ENCODE measurements at places on chromosomes 12 and 14.

DNA sequence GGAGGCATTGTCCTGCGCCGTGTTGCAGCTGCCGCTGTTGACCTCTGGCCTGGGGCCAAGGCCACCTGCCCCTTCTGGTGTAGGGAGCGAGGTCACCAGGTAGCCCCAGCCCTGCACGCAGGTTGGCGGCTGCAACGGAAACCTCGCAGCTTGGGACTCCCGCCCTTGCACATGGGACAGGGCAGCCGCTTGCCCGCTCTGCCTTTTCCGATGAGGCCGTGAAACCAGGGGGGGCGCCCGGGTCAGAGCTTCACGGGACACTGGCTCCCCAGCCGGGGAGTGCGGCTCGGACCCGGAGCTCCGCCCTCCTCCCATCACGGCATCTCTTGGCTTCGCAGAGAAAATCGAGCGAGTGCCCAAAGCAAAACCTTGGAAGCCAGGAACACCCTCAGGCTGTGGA lies 25.4 kb downstream of the DNAH10 start:
- no peak for DNase-seq

- no peak for DNase-seq
Measured at GRCh38 chr12:122155705-122156104, 18.3 kb downstream of the IL31 start.

DNA sequence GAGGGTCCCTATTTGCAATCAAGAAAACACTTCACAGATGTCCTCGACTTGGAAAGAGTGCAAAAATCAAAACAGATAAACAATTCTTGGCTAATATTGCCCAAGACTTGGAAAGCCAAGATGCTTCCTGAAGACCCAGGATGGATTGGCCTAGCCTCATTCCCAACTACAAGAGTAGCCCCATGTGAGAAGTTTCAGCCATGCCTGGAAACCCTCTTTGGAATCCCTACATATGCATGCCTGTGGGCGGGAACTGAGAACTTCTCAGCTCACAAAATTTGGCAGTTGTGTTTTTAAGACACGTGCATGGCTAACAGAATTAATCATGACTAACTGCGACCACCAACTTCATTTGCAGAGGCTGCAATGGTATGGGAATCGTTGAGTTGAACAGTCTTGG lies 283.2 kb upstream of the TBX3 start:
- DNase-seq = no peak

- DNase-seq = no peak
Measured at GRCh38 chr12:104164634-104165033, 26.6 kb upstream of the NFYB start.

DNA sequence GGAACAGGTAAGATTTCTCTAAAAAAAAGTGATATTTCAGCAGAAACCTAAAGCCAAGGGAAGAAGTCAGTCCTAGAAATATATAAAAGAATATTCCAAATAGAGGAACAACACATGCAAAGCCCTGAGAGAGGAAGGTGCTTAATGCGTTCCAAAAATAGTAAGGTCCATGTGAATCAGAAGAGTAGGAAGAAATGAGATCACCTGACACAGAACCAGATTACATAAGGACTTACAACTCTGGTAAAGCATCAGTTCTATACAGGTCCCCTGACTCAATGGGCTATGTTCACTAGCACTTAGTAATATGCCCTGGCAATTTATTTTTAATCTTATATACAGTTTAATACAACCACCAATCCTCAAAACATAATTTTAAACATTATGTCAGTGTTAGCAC lies 30.0 kb downstream of the SENP1 start:
- DNase-seq = no peak
